ENCODE measurements at places on chromosomes 7 and 10. TPM values are rescaled to one million over a fixed set of nuclear protein-coding genes. Genes with fewer than 3 reads are reported as not detected.

- no peak for DNase-seq
Observed at GRCh38 chr10:96619796-96620773, 33.3 kb upstream of the TM9SF3 start.

DNA sequence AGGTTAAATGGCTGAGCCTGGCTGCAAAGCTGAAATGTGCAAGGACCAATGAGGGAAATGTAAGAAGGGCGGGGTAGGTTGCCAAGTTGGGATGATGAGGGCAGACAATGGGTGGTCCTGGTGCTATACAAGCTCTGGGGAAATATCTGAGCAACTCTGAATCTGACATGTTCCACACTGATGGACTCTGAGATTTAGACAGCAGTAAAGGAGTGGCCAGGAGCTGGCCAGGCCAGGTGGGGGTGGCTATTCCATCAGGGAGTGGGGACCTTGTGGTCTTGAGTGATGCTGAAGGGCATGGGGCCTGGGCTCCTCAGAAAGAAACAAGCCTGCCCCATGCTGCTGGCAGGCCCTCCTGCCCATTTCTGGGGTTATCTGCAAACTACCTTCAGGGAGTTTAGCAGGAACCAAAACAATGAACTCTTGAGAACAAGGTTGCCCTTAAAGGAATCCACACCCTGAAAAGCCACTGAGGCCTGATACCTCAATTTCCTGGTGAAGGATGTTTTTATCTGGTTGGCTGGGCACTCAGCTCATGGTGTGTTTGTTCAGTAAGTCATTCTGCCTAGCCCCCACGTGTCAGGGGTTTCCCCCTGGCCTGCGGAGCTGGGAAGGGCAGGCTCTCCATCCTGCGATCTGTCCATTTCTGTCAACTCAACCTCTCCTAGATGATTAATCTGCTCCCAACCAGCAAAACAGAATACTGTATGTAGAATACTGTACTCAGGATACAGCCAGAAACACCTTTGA is 143.3 kb upstream of the TNS3 start:
- no peak for DNase-seq

DNA sequence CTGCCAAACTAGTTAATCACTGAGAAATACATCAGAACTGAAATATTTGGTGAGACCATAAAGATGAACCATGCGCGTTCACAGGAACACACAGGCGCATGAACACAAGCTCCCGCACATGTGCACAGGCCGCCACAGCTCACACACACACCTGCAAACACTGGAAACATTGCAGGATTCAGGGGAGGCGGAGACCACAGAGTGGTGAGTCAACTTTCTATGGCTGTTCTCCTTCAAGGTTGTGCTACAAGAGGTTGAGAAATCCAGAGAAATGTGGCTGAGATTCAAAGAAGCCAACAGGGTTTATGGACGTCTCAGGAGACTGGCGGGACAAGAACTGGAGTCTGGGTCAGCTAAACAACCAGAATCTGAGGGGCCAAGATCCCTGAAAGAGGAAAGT is 17.8 kb downstream of the ESYT2 start:
- no peak for DNase-seq

GRCh38 chr7:142963993-142964392 is 1.8 kb upstream of the KEL start:
- DNase-seq = no peak

DNA sequence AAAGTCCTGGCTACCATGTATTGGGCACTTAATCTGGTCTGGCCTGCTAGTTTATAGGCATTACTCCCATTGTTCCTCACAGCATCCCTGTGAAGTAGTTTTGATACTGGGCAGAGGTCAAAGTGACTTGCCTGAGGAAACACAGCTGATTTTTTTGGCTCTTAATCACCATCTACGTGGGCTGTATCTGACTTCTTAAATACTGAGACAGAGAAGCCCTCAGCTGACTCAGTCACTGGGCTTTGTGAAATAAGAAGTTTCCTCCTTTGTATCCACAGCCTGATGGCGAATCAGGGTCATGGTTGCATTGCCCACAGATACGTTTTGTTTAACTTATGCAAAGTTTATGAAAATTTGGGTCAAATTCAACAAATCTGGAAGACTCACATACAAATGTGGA is 13.2 kb downstream of the TACR2 start:
- no peak for DNase-seq

DNA sequence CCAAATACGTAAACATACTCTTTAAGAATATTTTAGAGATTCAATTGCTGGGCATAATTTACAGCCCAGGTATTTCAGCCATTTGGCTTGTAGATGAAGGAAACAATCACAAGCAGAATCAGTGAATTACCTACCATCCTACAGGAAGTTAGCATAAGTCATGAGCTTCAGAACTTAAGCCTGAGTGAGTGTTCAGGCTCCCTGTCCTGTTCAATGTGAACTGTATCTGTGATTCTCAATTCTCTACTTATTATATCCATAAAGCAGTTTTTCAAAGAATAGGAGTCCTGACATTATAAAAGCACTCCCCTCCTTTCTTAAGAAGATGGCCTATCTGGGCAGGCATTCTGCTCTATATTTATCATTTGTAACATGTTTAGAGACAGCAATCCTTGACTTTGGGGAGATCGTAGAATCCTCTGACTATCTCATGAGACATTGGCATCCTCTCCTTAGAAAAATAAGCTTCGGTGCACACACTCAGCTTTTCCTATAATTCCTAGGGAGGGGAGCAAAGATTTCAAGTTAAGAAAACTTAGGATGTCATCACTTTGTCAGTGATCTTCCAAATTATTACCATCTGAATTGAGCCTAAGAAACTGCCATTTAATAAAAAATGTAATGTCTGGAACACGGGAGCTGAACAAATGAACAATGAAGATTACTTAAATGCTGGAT is 645.2 kb upstream of the IGFBP3 start:
- no peak for DNase-seq

DNA sequence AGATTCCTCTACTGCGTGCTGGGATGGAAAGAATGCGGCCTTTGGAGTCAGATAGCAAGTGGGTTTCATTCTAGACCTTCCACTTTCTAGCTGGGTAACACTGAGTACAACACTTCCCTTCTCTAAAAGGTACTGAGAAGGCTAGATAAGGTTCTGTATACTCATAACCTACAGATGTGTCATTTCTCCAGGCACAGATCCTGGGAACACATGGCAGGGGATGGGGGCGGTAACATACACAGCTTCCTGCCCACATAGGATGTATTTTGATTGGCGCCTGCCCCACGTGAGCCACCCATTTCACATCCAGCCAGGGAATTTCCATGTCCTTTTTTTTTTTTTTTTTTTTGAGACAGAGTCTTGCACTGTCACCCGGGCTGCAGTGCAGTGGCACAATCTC is 31.8 kb downstream of the KLRG2 start:
- DNase-seq = no peak

DNA sequence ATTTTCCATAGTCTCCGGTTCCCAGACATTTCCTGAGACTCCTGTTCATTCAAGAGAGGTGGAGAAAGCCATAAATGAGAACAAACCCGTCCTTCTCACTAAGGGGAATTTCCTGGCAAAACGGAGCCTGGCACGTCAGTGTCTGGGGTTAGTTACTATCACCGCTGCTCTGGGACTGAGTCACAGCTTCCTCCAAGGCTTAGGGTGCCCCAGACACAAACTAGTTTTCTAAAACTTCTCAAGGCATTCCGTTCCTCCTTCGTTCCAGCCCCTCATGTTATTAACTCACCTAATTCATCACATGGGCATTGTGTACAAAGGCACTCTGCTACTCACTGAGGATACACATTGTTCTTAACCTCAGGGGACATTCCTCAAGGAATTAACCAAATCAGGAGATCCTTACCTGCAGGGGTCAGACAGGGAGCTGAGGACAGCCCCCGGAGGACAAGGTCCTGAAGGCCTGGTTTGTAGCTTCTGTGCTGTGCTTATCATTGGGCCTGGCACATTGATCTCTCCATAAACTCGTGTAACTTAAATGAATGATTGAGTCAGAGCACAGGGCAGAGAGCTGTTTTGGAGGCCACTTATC is 103.0 kb upstream of the KLF6 start:
- DNase-seq = no peak

GRCh38 chr7:90180011-90180585 is 25.8 kb downstream of the STEAP1 start:
- DNase-seq = no peak

DNA sequence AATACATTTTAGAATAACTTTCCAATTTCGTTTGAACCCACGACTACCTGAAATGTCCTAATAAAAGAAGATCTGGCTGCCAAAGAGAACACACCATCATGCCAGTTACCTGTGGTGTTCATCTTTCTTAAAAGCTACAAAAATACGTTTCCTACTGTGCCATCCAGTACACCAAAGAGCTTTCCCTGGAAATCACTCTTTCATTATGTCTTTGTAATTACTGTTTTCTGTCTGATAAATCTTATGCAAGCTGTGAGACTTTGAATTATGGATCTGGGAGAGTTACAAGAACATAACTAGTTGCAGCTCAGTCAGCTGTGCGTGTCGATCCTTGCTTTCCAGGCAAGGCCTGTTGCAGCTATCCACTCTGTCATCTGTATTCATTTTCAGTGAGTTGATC is 12.5 kb upstream of the POM121L12 start:
- DNase-seq = no peak

DNA sequence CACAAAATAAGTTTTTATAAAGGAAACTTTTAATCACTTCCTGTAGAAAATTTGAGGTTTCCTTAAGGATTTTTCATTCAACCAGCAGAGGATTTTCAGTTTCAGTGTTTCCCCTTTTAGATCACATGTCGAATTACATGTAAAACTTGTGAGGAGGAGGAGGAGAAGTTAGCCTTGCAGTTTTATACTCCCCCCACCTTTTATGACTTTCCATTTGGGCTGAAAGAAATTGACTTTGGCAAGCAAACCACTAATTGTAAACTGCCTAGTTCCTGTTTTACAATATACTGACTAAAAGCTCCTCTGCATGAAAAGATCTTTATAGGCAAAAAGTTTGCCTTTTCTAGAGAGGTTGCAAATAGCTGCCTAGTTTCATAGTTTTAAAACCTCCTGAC is 3.0 kb downstream of the BAMBI start:
- DNase-seq = no peak

DNA sequence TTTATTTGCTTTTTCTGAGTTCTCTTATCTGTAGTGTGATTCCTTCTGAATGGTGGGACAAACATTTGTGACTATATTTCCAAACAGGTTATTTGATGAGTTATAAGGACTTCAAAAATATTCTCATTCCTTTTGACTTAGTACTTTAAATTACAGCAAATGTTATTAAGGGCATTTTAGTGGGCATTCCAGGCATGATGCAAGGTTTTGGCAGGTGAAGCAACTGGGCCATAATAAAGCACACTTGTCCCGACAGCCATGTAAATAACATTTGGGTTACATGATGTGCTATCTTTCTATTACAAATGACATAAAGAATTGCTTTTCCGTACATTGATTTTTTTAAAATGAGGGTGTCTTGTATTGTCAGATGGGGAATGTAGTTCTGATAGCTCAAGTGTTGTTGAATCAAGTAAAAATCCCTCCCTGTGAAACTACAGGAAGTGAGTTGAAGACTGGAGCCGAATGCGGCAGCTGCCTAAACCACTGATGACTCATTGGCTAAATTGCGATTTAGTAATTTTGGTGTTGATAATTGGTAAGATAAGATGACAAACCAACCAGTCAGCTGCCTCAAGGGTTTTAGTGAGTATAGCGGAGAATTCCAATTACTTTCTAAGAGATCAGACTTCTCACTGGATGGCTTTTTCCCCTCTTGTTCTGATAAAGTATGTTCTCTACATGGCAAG is 231.3 kb upstream of the NPY start:
- DNase-seq = no peak

- no peak for DNase-seq
Observed at GRCh38 chr7:20441346-20441745, 110.6 kb downstream of the ITGB8 start.

DNA sequence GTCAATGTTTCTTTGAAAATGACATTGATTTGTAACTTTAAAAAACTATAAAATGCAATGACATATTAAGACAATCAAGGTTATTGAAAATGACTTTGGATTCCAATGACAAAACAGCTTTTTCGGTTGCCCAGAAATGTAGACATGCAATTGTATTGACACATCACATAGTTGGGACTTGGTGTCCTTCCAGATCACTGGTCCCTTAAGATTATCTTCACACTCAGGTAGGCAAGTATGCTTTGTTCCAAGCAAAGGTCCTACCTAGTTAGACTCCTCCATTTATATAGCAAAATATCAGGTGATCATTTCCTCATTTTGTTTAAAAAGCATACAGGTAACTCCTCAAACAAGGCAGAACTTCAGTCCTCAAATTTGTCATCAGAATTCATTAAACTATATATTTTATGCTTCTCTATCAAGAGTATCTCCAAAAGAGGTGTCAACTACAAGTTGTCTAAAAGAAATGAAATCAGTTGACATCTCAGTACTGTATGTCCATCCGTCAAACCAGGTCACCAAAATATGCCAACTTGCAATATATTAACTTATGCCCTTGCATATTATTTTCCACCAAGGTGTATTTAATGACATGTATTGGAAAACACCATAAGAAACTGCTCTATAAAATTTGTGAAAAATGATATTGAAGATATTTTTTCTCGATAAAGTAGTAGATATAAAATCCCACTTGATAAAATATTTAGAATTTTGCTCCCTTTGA is 64.6 kb downstream of the TSPAN12 start:
- no peak for DNase-seq

- peak; percentile 34 for DNase-seq
Observed at GRCh38 chr10:88687853-88688467, 18.1 kb upstream of the LIPK start.

DNA sequence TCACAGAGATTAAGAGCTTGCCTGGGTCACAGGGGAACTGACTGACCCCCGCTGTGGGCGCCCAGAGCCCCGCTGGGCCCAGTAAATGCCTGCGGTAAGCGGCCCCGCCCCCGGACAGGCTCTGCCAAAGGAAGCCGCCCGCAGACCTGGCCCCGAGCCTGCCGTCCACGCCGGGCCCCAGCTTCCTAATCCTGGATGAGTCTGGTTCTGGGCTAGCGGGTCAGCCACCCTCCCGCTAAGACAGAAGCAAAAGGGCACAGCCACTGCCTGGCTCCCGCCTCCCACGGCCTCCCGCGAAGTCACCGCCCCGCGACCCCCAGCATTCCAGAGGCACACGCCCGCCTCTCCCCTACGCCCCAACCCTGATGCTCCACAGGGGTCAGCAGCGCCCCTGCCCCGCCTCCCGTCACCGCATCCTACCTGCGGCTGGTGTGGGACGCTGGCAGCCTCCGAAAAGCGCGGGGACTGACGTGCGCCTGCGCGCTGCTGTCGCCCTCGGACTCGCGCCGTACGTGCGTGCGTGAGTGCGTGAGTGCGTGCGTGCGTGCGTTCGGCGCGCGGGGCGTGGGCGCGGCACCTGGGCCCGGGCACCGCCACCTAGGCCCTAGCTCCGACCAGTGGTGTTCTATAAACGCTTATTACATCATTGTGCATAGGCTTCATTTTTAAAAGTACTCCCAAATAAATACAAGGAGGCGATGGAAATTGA is at the start of gene FIGNL1:
FIGNL1 (minus strand) TSS at position 470 of the 709 bp plus-strand sequence. CDS start 3,063 bp downstream, outside the sequence.
- peak; percentile 94 for DNase-seq

GRCh38 chr10:71193516-71193915 is 18.9 kb upstream of the UNC5B start:
- DNase-seq = no peak

Gene LIMK1
- 86.6 TPM for polyA plus RNA-seq

Gene C10orf67
- 1.1 TPM for polyA plus RNA-seq

Gene HTR7
- 0.16 TPM for polyA plus RNA-seq

Gene SCD
- polyA plus RNA-seq = 19.7 TPM

Gene TEX36
- not detected for polyA plus RNA-seq

Gene CFAP46
- 4.9 TPM for polyA plus RNA-seq

Gene CALHM3
- not detected for polyA plus RNA-seq

Gene ABHD11
- polyA plus RNA-seq = 33.7 TPM

Gene FAM131B
- polyA plus RNA-seq = 43.6 TPM

Gene ATOH7
- 0.12 TPM for polyA plus RNA-seq

All from SK-N-SH (cell line).